Thoracic aorta (tissue), 2 donors: ENCODE measurements at places on chromosomes 5 and 9. TPM values are rescaled to one million over a fixed set of nuclear protein-coding genes. Genes with fewer than 3 reads are reported as not detected.

GRCh38 chr5:102277144-102277543, 18.9 kb downstream of the SLCO4C1 start:
- DNase-seq, result no peak

The TSPAN17 gene
- 20.6 TPM for total RNA-seq

DNA sequence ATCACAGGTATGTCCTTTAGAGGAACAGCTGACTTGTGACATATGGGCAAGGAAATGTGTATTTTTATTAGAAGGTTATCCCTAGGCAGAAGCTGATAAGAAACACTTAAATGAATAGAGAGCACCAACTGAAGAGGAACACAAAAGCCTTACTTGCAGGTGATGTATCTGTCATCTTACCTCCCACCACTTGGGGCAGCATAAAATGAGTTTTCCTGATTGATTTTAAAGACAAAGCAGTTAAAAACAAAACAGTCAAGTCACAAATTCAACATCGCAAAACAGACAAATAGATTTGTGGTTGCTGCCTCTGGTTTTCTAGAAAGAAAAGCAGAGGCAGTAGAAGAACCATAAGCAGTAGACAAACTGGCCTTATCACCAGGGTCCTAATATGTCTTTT, 302.4 kb upstream of the ZNF462 start:
- DNase-seq, result no peak

DNA sequence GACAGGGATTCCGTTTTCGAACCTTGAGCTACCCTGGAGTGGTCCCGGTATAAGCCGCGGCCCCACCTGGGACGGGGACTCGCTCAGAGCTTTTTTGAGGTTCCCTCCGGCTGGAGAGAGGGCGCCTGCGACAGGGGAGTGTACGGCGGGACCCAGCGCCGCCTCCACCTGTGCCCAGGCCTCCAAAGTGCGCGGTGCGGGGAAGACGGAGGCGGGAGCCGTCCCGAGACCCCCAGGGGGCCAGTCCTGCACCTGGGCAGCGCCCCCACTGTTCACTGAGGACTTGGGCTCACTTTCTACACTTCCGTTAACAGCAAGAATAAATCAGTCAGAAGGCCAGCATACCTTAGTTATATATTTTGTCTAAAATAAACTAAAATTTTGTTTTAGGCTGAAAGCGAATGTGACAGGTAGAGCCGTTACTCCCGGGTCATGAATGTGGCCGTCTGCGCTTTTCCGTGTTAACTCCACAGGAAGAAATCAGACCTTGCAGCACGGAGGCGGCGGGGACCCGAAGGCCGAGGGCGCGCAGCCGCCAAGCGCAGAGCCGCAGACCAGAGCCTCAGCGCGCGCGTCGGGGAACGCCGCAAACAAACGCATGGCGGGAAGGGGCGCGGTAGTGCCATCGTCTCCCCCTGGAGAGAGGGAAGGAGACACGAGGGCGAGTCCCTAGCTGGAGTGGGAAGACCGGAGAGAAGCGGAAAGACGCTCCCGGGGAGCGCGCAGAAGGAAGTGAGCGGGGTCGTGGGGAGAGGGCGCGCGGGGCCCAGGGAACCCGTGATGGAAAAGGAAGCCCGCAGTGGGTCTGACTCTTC, 14.1 kb downstream of the TRIM7 start:
- DNase-seq, result no peak

DNA sequence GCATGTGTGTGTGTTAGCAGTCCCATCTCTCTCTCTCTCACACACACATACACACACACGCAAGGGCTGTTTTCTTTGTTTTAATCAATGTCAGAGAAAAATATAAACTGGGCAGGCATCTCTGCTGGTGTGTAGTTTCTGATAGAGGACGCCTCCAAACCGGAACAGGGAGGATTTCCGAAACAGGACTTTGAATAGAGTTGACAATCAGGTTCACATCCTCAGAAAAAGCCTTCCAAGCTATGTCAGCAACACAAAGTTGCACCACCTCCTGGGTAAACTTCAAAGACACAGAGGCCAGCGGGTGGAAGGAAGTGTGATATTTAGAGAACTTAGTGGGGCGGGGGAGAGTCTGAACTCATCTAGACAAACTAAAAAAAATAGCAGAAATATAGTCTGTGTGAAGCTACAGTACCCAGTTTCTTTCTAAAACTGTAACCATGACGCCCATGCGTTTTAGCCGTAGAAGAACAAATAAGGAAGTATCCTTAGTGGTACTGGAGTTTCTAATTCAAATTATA, 1.2 kb downstream of the ST8SIA4 start:
- no peak for DNase-seq

DNA sequence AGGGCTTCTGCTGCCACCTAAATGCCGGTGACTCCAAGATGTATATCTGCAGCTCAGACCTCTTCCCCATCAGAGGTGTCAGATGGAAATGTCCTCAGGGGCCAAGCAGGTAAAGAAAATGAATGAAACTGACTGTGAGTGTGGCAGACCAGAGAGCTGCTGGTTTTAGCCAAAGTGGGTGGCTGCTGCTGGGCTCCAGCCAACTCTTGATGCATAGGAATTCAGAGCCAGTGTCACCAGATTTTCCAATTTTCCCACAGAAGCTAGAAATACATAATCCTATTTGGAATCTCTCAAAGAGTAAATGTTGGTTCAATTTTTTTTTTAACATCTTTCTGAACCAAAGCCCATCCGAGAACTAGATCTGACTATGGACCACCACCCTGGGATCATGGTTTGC, 161.2 kb upstream of the SPRY4 start:
- no peak for DNase-seq

DNA sequence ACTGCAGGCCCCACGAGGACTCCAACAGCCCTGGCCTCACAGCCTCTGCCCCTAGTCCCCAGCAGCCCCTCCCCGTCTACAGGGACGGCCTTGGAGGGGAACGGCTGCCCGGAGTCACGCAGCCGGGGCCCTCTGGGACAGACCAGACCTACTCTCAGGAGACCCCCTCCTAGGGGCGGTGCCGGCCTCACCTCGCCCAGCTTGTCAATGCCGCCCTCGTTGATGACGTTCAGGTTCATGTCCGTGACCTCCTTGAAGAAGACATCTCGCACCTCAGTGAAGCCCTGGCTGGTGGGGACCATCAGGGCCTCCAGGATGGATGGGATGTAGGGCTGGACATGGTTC, 58.6 kb downstream of the LRSAM1 start:
- DNase-seq, result no peak

GRCh38 chr5:149747833-149748366, 17.8 kb downstream of the PPARGC1B start:
- DNase-seq, result no peak

DNA sequence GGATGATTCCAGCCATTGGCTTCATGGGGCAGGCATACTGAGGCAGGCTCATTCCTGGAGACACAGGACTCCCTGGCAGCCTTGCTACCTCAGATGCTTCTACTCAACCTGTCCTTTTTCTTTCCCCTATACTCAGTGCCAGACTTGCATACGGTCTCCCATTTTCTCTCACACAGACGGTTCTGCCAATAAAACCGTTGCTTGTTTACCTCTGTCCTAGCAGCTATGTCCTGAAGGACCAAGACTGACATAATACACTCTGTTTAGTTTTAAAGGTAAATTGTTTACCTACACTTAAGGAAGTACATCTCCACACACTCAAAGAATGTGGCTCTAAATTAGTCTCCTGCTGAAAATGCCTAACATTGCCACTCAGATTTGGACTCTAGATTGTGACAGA, 151.0 kb upstream of the RFX3 start:
- DNase-seq, result no peak

The PCDHGB4 gene
- total RNA-seq, result 11.6 TPM

The AQP7 gene
- 1.9 TPM for total RNA-seq

DNA sequence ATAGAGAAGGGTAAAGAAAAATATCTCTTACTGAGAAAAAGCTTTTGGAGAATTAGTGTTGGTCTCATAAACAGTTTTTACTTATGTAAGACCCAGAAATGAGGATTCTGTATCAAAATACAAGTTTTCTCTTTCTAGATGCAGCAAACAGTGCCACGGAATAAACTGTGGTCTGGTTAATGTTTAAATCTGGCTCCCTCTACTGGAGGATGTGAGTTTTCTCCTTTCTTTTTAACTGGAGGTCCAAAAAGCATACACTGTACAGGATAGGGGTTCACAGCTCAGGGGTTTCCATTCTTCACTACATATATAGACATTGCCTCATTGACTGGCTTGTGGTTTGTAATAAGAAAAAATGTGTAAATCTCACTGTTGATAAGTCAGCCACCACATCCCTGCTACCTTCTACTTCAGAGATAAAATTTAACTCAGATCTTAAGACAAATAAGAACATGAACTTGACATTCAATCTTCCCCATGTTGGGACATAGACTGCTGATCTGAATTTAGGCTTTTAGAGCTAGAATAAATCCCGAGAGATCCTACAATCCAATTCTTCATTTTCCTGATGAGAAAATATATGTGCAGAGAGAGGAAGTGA, 98.9 kb downstream of the CFAP95 start:
- DNase-seq, result no peak

GRCh38 chr9:134706522-134706921, 64.9 kb downstream of the COL5A1 start:
- DNase-seq, result no peak

DNA sequence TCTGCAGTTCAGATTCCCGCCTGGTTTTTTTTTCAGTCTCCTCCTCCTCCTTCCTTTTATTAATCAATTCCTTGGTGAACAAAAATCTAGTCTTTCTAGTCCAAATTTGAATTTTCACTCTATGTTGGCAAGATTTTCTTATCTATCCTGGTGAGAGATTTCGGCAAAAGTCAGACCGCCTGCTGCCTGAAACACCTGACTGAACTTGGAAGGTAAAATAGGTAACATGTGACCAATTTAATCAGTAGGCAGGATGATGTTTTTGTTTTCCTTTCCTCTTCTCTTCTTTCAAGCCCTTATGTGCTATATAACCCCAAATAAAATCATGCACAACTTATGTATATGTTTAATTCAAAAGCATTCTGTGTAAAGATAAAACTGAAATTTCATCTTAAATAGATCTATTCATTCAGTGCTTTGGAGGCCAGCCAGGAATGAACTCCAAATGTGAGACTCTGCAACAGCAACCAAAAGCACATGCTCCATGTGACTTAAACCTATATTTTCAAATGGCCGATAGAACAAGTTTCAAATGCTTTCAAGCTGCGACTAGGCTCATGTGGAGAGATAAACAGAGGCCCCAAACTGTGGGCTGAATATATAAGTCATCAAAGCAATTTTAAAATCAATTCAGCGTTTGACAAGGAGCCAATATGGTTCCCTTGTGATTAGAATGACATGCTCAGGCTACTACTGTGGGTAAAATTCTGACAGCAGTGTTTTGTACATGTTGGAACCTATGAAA, 100.4 kb upstream of the SEMA6A start:
- DNase-seq, result no peak

DNA sequence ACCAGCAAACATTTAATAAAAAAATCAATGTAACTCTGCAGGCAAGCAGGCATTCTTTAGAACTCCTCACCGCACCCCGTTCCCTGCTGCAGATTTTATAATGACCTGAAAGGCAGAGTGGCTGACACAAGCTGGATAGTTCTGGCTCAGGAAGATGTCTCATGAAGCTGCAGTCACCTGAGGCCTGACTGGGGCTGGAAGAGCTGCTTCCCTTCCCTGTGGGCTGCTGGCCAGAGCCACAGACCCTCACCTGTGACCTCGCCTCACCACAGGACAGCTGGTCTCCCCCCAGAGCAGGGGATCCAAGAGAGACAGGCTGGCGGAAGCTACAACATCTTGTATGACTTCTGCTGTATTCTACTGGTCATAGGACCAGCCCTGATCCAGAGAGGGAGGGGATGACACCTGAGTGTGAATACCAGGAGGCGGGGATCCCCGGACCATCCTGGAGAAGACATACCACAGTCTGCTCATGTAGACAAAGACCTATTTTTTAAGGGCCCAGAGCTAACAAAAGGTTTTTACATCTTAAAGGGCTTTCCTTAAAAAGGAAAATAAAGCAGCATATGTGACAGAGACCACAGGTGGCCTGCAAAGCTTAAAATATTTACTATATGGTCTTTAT, 43.9 kb downstream of the RAPGEF1 start:
- DNase-seq, result no peak

DNA sequence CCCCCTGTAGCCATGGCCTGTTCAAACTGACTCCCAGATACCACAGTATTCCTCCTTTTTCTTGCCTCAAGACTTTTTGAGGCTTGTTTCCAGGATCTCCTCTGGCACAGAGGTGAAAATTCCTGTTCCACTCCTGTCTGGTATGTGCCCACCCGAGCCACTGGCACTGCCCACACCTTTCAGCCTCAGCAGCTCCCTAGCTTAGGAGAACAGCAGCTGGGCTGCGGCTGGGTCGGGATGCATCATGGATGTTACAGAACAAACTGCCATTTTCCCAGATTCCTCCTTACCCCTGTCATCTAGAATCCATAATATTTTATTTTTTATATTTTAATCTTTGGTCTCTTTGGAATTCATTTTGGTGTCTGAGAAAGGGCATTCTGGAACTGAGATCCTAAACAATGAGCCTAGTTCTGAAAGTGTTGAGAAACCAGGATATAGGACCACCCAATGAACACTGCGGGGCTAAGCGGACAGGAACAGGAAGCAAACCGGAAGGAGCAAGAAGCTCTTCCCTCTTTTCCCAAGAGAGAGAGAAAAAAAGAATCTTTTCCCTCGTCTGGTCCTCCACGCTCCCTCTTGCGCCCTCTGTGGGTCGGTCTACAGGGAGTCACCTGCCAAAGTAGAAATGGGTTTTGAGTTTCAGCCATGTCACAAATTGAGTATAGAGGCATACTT, 12.5 kb downstream of the OR2S2 start:
- no peak for DNase-seq

- DNase-seq, result no peak
Observed at GRCh38 chr9:93244510-93245436, 60.8 kb downstream of the WNK2 start.

DNA sequence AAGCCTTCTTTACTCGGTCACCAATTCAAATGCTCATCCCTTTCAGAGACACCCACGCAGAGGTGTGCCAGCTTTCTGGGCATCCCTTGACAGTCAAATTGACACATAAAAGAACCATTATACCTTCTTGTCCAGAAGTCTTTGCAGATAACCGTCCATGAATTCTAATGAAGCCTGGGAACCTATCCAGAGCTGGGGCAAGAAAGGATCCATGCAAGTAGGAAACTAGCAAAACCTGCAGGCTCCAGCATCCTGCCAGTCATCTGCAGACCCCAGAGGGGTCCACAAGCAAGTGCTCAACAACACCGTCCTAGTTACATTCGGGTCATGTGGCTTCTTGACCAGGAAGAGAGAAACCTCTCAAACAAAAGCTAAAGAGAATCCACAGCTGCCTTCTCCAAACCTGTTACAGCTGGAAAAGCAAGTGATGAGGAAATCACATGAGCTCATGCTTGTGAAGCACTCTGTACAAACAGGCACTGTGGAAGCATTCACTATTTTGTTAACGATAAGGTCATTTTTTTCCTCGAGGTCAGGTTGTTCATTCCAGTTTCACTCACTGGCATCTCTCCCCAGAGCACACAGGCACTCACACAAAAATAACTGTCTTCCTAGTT, 80.2 kb upstream of the DMRT1 start:
- no peak for DNase-seq

GRCh38 chr5:65647941-65648340, 23.1 kb downstream of the SHLD3 start:
- DNase-seq, result no peak

- no peak for DNase-seq
Observed at GRCh38 chr5:68994645-68995044, 99.2 kb upstream of the SLC30A5 start.
